ENCODE measurements at places on chromosomes 7 and 10. TPM values are rescaled to one million over a fixed set of nuclear protein-coding genes. Genes with fewer than 3 reads are reported as not detected.

The ADARB2 gene
- not detected for total RNA-seq

- H3K36me3 ChIP-seq, result no peaks in the 10 kb centered on the region
- H3K4me1 ChIP-seq, result peaks cover 9% of the 10 kb centered on the region
- H3K27me3 ChIP-seq, result no peaks in the 10 kb centered on the region
- H3K27ac ChIP-seq, result no peak overlapping the region
These were observed 48.4 kb downstream of the TMEM26 start for GRCh38 chr10:61404751-61405150.

- H3K27me3 ChIP-seq, result no peaks in the 10 kb centered on the region
- peak; percentile 22 for DNase-seq
- no peak overlapping the region for H3K4me3 ChIP-seq
- H3K4me1 ChIP-seq, result peaks cover 7% of the 10 kb centered on the region
- H3K36me3 ChIP-seq, result no peaks in the 10 kb centered on the region
These were observed 28.1 kb upstream of the CDH23 start for GRCh38 chr10:71368643-71369042.

DNA sequence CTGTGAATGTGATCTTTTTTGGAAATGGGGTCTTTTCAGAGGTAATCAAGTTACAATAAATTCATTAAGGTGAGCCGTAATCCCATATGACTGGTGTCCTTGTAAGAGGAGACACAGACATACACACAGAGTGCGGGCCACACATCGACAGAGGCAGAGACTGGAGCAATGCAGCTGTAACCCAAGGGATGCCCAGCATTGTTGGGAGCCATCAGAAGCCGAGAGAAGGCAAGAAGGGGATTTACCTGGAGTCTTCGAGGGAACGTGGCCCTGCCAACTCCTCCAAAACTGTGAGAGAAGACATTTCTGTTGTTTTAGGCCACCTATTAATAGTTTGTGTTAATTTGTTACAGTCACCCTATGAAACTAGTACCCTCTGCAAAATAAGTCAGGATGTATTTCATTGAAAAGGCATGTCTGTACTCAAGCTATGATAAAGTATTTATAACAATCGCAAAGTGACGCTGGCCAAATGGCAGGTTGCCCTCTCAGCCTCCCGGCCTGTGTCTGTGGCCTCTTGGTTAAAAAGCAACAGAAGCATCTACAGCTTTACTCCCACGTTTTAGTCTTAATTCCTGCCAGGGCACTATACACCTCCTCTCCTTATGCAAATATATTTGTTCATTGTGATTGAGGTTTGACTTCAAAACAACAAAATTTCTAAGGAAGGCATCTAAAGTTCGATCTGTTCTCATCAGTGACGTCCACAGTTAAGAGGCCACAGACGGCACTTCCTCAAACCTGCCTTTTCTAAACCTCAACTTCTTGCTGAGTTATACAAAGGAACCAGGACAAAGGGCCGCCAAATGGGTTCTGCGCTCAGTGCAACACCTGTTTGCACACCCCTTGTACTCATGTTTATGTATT lies 46.8 kb downstream of the HIPK2 start:
- peak overlapping the region; percentile 83 for H3K27ac ChIP-seq
- peak; percentile 17 for DNase-seq
- H3K4me1 ChIP-seq, result peaks cover 57% of the 10 kb centered on the region

DNA sequence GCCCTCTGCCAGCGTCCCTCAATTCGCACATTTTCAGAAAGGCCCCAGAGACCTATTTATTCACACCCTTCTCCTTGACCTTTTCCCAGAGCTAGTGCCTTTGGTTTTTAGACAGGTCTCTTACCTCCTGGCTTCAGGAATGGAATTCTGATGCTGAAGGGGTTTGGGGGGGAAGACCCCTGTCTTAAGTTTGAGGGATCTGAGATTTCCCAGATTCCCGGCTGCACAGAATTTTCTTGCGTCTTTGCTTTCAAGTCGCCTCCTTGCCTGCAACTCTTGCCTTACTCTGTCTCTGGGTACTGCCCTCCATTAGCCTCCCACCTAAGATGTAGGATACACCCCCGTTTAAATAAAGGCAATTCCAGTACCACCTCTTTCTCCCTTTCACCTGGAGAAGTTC lies 1.9 kb downstream of the GATA3 start:
- H3K4me1 ChIP-seq, result peaks cover 17% of the 10 kb centered on the region
- DNase-seq, result no peak
- no peak overlapping the region for H3K27ac ChIP-seq
- no peaks in the 10 kb centered on the region for H3K27me3 ChIP-seq
- peak overlapping the region; percentile 35 for H3K4me3 ChIP-seq

The DGKI gene
- 0.52 TPM for total RNA-seq

DNA sequence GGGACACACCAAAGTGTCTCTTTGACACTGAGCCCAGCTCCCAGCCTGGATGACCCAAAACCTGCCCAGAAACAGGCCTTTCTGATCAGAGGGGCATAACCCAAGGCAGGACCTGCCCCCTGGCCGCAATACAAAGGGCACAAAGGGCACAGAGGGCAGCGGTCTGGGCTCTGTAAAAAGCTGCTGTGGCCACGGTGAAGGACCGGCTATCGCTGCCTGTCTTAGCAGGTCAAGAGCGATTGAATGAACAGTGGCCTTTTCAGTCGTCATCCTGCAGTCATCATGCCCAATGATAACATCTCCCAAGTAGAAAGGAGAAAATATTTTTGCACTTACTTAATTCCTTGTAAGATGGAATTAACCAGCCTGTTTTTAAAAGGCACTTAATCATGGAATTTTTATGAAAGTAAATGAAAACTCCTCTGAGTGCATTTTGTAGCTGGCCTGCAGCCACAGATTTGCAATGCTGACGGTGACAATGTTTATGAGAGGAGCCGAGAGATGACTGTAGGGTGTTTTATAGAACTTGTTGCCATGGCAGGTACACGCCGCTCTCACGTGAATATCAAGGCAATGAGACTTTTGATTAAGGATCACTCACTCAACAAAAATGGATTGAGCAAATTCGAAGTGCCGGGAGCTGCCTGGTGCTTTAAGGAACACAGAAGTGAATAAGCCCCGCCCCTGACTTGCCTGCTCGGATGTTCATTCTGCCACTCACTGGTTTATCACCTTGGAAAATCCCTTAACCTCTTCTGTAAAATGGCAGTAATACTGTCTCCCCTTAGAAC lies 47.3 kb upstream of the BHLHA15 start:
- peak overlapping the region; percentile 52 for H3K4me3 ChIP-seq
- H3K4me1 ChIP-seq, result peaks cover 22% of the 10 kb centered on the region
- no peaks in the 10 kb centered on the region for H3K36me3 ChIP-seq
- peak; percentile 83 for DNase-seq
- H3K27ac ChIP-seq, result peak overlapping the region; percentile 92

GRCh38 chr10:98055841-98056516 lies 25.6 kb upstream of the CRTAC1 start:
- no peak overlapping the region for H3K27ac ChIP-seq
- no peaks in the 10 kb centered on the region for H3K36me3 ChIP-seq
- peaks cover 23% of the 10 kb centered on the region for H3K27me3 ChIP-seq
- DNase-seq, result peak; percentile 31

The SMKR1 gene
- total RNA-seq, result 13.1 TPM

- no peak overlapping the region for H3K27ac ChIP-seq
- H3K4me1 ChIP-seq, result no peaks in the 10 kb centered on the region
- no peaks in the 10 kb centered on the region for H3K27me3 ChIP-seq
- H3K4me3 ChIP-seq, result no peak overlapping the region
- DNase-seq, result peak; percentile 54
- no peaks in the 10 kb centered on the region for H3K36me3 ChIP-seq
These were observed 1104.2 kb downstream of the GATA3 start for GRCh38 chr10:9158675-9159074.

The TEX36 gene
- total RNA-seq, result not detected

GRCh38 chr10:114255227-114255626 lies 16.2 kb downstream of the VWA2 start:
- no peak for DNase-seq
- no peaks in the 10 kb centered on the region for H3K36me3 ChIP-seq
- no peaks in the 10 kb centered on the region for H3K27me3 ChIP-seq
- no peaks in the 10 kb centered on the region for H3K4me1 ChIP-seq
- H3K27ac ChIP-seq, result no peak overlapping the region

DNA sequence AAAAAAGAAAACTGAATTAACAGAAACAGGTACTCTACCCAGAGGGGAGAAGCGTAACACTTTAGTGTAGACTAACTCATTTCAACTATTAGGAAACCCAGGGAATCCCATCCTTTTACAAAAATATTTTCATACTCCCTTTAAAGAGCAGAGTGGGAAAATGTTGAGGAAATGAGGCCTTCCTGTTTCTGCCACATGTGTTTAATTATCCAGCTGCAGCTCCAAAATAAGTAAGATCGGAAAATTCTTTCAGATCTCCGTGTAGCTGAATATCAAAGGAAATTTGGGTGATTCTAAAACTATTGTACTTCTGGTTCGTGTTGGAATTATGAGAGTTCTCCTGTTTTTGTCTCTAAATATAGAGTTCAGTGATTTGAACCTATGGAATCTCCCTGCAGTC lies 58.0 kb upstream of the CAV2 start:
- DNase-seq, result no peak
- H3K36me3 ChIP-seq, result no peaks in the 10 kb centered on the region
- H3K4me1 ChIP-seq, result peaks cover 47% of the 10 kb centered on the region
- H3K27me3 ChIP-seq, result no peaks in the 10 kb centered on the region
- H3K27ac ChIP-seq, result peak overlapping the region; percentile 91
- H3K4me3 ChIP-seq, result no peak overlapping the region

Measured in PC-3 (cell line).